D721Med (cell line): ENCODE measurements at places on chromosomes 2 and 18.

DNA sequence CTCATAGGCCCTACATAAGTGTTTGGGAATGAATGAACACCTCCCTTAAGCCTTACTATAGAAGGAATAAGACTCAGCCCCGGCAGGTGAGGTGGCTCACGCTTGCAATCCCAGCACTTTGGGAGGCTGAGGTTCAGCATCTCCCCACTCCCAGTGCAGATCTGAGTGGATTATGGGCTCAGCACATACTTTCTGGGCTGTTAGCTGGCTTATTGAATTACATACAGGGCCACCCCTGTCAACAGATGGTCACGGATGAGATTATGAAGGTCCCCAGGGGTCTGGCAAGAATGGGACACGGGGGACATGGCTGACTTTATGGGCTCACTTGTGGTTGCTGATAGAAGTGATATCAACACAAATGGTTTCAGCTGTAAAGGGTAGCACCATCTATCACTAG is 322.3 kb downstream of the TSN start:
- no peak for DNase-seq

DNA sequence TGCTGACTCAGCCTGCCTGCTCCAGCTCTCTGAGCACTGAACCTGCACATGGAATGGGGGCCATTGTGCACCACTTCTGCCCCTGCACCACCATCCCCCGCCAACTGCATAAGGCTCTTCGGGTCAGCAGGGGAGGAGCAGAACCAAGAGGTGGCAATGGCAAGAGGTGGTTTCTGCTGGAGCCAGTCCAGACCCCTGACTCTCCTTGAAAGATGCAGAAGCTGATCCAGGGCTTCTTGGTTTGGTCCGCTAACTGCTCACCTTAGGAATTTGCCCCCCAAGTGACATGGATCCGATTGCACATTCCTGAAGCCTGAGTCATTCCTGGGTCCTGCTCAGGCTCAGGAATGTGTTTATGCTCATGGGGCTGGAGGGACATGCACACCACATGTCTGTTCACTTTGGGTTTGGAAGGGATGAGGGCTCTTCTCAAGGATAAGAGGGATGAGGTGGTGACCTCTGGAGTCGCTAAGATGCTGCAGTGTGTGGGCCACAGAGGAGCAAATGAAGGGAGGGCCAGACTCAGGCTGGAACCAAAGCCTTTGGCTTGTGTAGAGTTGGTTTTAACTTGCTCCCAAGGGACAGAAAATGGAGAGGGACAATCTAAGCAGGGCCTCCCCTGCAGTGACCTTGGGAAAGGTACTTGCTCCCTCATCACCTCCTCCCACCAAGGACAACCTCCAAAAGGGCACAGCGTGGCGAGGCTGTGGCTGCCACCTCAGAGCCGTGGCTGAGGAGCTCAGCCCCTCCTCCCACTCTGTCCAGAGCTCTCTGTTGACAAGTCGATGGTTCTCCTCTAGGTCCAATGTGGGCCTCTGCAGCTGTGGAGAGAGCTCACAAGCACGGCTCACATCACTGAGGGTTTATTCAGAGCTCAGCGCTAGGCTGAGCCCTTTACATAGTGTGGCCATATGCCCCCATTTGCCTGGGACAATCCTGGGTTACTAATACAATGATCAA is 66.2 kb downstream of the HS1BP3 start:
- no peak for DNase-seq

DNA sequence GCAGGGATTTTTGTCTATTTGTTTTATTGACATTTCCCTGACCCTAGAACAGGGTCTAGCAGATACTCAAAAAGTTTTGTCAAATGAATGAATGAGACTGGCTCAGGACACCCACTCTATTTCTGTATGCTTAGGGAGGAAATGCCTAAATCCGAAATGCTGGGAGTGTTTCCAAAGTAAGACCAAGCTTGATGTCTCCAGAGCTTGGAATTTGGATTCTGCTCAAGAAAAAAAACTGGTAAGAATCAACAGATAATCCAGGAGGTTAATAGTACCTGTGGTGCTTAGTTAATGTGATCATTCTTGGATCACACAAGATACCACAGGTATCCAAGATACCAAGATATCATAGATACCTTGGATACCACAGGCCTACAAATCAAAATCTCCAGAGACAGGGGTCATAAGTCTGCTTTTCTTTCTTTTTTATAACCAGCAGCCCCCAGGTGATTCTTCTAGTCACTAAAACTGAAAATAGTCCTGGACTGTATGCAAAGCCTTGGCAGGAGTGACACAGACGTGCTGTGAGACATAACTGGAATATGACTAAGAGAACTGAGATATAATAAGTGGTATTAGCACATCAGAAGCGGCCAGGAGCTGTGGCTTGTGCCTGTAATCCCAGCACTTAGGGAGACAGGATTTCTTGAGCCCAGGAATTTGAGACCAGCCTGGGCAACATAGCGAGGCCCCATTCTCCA is 39.9 kb upstream of the SP3 start:
- DNase-seq = no peak

GRCh38 chr2:209694748-209695147 is 76.9 kb upstream of the UNC80 start:
- DNase-seq = no peak

- DNase-seq = no peak
Observed at GRCh38 chr2:207983641-207984042, 41.7 kb downstream of the PLEKHM3 start.

DNA sequence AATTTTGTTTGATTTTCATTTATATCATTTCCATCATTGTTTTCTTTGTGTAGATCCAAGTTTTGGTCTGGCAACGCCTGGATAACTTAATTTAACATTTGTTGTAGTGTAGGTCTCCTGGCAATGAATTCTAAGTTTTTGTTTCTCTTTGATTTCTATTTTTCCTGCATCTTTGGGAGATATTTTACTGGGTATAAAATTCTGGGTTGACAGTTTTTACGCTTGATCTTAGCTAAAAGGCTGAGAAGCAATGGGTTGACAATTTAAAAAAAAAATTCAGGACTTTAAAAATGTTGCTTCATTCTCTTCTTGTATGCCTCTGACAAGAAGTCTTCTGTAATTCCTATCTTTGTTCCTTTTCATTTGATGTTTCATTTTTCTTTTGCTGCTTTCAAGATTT is 8.6 kb downstream of the LYPD6B start:
- no peak for DNase-seq

DNA sequence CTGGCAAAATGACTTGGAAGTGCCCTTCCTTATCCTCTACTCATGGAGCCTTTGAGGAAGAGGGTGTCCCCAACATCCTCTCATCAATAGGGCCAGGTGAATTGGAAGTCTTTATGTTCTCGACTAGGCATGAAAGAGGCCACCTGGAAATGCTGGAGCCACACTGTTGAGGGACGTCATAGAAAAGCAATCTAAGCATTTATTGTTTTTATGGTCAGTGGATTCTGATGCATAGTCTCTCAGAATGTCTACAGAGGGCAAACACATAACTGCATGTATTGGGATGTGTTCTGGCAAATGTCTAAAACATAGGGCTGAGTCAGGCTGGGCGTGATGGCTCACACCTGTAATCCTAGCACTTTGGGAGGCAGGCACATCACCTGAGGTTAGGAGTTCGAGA is 246.6 kb upstream of the SP5 start:
- no peak for DNase-seq

- no peak for DNase-seq
Observed at GRCh38 chr2:109554758-109555157, 59.0 kb downstream of the SEPTIN10 start.

DNA sequence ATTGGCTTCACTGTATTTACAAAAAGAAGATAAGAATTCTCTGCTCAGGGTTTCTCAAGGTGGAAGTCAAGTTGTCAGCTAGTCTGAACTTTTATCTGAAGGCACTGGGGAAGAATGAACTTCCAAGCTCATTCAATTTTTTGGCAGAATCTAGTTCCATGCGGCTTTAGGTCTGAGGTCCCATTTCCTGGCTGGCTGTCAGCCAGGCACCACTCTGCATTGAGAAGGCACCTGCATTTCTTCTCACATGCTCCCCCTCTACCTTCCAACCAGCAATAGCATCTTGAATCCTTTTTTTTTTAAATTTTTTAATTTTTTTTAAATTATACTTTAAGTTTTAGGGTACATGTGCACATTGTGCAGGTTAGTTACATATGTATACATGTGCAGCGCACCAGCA is 46.2 kb upstream of the RPE start:
- no peak for DNase-seq

- DNase-seq = no peak
Observed at GRCh38 chr2:222057347-222058073, 241.3 kb downstream of the PAX3 start.

- DNase-seq = no peak
Observed at GRCh38 chr2:152038441-152038958, 60.3 kb downstream of the CACNB4 start.

DNA sequence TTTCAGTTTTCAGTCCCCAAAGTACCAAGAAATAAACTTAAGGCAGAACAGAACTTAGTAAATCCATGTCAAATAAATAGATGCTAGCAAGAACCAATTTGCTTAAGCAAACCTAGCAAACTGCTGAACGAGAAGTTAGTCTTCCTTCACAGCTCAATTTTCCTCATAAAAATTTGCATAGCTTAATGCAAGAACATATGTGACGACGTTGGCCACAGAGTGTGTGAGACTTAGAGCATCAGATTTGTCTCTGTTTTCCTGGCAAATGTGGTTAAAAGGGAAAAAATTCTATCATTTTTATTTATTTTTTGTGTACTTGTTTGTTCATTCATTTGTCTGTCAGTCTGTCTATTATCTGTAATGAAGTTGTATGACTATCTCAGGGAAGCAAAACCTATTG is 485.7 kb downstream of the THSD7B start:
- DNase-seq = no peak

- no peak for DNase-seq
Observed at GRCh38 chr18:24869285-24869684, 408.8 kb downstream of the HRH4 start.

- DNase-seq = no peak
Observed at GRCh38 chr2:5290900-5291546, 401.2 kb upstream of the SOX11 start.

- no peak for DNase-seq
Observed at GRCh38 chr2:147174824-147175254, 670.0 kb upstream of the ACVR2A start.

DNA sequence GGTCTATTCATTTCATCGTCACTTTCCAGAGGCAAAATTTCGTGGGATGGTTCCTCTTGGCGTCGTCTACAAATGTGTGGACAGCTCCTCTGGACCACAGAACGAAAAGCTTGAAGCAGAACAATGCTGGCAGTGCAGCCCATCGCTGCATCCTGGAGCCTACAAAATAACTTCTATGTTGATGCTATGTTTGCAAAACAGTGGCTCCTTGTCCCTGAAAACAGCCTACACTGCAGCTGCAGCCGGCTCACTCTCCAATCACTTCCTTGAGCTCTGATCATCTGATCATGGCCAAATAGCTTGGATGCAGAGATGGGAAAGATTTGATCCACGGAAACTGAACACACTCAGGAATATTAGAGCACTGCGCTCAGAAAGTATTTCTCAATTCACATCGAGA is 60.0 kb downstream of the DOCK10 start:
- no peak for DNase-seq

DNA sequence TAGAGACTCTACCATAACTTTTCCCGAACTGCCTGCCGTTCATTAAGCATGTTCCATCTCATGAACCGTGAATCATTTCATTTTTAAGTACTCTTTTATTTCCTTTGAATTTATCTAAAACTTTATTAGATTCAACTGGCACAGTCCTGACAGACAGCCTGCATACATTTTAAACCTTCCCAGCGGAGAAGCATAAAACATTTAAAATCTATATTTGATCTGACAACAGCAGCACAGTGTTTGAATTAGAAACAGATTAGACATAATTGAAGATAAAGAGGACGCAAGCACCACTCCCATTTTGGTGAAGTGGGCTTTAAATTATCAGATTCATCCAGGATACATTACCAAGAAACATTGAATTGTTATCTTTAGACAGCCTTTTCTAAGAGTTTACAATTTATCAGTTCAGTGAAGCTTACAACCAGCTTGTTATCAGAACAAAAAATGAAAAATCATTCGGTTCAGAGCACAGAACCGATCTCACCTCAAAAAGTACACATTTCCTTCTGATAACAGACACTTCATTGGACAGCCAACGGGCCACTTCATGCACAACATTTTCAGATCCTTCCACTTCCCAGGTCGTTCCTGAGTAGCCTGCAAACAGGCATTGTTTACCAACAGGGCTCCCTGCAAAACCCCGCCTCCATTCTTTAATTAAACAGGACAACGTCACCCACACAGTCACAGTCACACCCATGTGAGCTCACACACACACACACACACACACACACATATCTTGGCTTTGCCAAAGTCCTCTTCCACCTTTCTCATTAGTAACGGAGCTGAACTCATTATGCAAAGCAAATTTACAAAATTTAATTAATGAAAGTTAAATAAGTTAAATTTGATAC is 171.2 kb downstream of the SP3 start:
- DNase-seq = no peak

DNA sequence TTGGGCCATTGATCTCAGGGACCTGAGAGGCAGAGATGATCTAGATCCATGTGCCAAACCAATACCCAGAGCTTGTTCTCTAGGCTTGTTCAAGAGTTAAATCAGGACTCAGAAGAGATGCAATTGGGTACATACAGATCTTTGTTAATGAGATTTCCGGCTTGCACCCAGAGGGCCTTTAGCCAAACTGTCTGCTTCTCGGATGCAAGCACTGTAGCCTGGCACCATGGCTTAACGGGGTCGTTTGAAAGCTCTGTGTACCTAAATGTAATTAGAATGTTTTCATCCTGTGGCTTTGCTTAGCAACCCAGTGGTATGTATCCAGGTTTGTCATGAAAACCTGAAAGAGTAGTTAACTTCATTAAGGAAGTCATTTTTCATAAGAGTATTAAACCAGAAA is 94.2 kb downstream of the TPGS2 start:
- no peak for DNase-seq

DNA sequence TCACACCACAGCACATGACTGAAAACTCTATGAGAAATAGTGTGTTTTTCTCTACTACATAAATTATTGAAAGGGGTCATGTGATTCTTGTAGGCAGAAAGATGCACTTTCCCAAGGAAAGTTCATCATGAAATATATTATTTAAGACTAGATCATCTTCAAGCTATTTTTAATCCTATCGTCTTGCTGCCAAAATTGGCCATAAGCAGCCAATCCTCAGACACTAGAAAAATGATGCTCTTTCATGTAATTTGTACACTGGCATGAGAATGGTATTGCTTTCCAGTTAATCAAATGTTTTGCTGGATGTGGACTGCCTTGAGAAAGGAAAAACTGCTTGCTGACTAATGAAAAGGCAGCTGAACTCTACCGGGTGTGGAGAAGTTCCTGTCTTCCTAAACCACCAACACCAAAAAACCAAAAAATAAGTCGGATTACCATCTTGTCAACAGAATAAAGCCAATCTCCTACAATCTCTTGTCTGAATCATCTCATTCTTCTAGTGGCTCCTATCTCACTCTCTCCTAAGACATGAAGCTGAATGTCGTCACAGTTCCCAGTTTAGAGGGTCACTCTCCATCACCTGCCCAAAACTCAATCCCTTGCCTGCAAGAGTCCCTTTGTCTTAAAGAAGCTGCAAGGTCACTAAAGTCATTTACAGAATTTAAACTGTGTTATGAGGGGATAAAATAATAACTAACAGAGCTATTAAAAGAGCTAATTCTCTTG is 5.3 kb downstream of the BCL2 start:
- DNase-seq = no peak
